ENCODE measurements at places on chromosomes 11 and 22.

- no peak for DNase-seq
Measured at GRCh38 chr11:70404244-70404643, 5.9 kb downstream of the CTTN start.

- DNase-seq = no peak
Measured at GRCh38 chr11:68987211-68987610, 6.4 kb upstream of the MRGPRD start.

GRCh38 chr11:19753451-19754106 lies 40.9 kb downstream of the NAV2 start:
- no peak for DNase-seq

- no peak for DNase-seq
Measured at GRCh38 chr11:67160045-67160444, 41.0 kb downstream of the KDM2A start.

DNA sequence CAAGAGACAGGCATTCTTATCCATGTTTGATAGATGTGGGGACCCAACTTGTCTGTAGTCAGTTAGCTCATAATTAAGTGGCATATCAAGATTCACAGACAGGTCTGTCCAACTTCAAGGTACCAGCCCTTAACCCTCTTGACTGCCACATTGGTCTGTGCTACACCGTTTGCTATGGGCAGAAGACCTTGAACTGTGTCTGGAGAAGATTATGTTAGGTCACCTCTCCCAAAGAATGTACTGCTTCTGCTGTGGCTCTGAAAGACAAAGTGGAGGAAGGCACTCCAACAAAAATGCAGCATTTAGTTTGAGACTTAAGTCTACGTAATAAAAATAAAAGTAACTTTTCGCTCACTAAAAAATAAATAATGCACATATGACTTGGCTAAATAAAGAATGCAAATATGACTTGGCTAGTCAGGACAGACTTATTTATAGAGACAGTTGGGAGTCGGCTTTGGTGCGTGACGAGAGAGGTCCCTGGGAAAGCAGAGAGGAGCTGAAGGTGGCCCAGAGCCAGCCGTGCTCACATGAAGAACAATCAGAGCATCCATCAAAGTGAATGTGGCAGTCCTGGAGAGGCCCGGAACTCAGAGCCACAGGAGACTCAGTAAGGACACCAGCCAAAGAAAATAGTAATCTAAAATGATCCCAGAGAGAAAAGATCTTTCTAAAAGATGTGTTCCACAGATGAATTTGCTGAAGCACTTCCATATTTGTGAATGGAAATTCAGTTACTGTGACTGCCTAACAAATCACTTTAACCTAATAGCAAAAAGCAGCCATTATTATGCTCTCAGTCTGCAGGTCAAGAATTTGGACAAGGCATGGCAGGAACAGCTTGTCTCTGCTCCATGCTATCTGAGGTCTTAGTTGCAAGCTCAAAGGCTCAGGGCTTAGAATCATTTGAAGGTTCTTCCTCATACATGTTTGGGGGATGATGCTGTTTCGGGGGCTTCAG lies 35.0 kb downstream of the CWC15 start:
- no peak for DNase-seq

- DNase-seq = no peak
Measured at GRCh38 chr11:26204101-26204500, 127.8 kb upstream of the ANO3 start.

- no peak for DNase-seq
Measured at GRCh38 chr11:124717786-124718651, 21.7 kb upstream of the NRGN start.

DNA sequence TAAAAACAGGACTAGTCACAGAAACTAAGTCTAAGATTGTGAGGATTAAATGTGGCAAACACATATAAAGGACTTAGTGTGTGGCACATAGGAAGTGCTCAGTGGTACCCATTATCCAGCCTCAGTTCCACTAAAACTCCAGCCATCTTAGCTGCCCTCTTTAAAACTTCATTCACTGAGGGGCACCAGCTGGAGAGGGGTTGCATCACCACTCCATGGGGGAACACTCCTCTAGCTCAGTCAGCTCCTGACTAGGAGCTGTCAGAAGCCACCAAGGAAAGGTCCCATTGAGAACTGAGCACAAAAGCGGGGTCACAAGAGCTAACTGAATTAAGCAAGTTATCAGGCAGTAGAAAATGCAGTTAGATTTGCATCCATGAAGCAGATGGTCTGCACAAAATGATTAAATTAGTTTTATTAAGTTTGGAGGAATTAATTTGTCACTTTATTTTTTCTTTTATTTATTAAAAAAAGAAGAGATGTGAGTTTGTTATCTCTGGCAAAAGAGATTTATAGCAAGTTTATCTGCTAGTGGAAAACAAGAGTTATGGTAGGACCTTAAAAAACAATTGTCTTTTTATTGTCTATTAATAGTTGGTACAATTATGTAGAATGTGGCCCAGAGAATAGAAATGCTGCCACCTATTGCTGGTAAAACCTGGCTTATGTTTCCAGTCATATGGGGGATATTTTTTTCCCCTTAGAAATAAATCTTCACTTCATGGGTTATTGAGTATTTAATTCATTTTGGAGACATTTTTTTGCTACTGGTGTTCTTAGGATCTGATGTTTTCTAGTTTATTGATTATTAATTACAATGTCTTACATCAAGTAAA lies 95.7 kb downstream of the NAV2 start:
- no peak for DNase-seq

- no peak for DNase-seq
Measured at GRCh38 chr11:117300773-117301172, 9.6 kb downstream of the BACE1-AS start.

GRCh38 chr11:92523611-92524010 lies 299.0 kb downstream of the FAT3 start:
- DNase-seq = no peak

DNA sequence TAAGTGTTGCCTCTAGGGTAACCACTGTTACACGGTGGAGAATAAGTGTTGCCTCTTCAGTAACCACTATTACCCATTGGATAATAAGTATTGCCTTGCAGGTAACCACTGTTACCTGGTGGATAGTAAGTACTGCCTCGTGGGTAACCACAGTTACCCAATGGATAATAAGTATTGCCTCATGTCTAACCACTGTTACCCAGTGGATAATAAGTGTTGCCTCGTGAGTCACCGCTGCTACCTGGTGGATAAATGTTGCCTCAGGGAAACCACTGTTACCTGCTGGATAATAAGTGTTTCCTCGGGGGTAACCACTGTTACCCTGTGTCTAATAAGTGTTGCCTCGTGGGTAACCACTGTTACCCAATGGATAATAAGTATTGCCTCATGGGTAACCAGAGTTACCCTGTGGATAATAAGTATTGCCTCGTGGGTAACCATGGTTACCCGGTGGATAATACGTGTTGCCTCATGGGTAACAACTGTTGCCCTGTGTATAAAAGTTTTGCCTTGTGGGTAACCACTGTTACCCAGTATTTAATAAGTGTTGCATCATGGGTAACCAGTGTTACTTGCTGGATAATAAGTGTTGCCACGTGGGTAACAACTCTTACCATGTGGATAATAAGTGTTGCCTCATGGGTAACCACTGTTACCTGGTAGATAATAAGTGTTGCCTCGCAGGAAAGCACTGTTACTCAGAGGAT lies 12.3 kb upstream of the NXPE4 start:
- DNase-seq = no peak

DNA sequence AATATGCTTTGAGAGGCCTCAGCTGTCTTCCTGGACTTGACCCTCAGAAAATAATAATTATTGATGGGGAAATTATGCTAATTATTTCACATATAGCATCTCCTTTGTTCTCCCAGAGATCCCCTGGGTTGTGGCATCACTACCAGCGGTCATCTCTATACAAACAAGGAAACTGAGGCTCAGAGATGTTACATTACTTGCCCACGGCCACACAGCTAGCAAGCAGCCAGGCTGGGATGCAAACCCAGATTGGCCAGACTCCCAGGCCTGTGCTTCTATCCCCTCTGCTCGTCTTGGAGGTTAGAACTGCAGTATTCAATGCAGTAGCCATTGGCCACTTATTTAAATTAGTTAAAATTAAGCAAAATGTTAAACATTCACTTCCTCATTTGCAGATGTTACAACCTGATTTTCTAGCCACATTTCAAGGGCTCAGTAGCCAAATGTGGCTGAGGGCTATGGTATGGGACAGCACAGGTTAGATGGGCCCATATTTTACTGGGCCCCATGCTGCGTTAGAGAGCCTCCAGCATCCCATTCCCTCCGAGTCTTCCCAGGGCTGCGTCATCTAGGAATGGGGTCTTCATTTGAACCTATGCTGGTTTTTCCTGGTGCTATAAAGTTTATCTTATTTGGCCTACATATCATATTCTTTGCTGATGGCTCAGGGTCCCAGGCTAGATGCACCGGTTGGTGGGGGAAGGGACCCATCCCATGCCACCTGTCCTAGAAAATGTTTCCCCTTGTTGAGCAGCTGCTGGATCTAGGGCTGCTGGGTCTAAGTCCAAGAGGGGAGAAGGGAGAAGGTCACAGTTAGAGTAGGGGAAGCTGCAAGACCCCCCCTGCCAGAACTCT lies 2.2 kb downstream of the SLC35C1 start:
- DNase-seq = no peak

- DNase-seq = no peak
Measured at GRCh38 chr22:36244522-36245391, 5.4 kb upstream of the APOL2 start.

- DNase-seq = no peak
Measured at GRCh38 chr11:34243600-34244464, 114.0 kb downstream of the ABTB2 start.

DNA sequence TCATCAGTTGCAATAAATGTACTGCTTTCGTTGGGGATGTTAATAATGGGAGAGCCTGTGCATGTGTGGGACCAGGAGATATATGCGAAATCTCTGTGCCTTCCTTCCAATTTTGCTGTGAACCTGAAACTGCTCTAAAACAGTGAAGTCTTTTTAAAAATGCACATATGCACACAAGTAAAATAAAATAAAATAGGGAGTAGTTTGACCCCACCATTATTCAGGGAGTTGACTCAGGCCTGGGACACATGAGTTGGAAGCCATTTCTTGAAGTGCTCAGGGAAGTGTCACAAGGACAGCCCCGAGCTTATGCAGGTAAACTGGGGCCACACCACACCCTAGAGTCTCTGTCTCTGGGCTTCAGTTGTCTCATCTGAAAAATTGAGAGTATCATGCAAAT lies 183.1 kb upstream of the POU2AF2 start:
- DNase-seq = no peak

DNA sequence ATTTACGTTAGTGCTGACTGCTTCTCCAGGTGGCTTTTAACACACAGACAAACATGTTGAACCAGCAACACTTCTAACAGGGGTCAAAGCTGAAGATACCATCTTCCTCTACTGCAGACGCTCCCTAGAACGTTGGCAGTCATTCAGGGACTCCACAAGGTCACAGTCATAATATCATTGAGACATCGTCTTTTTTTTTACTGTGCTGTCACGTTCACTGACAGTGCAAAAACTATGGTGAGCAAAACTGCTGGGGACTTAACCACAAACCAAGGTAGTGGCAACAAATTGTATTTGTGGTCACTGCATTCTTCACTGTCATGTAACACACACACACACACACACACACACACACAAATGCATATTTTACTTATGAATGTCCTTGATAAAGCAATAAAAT lies 244.9 kb downstream of the CASP12 start:
- DNase-seq = no peak

- no peak for DNase-seq
Measured at GRCh38 chr11:14882196-14882595, 9.8 kb downstream of the CYP2R1 start.

GRCh38 chr11:115272925-115273324 lies 231.3 kb downstream of the CADM1 start:
- DNase-seq = no peak

DNA sequence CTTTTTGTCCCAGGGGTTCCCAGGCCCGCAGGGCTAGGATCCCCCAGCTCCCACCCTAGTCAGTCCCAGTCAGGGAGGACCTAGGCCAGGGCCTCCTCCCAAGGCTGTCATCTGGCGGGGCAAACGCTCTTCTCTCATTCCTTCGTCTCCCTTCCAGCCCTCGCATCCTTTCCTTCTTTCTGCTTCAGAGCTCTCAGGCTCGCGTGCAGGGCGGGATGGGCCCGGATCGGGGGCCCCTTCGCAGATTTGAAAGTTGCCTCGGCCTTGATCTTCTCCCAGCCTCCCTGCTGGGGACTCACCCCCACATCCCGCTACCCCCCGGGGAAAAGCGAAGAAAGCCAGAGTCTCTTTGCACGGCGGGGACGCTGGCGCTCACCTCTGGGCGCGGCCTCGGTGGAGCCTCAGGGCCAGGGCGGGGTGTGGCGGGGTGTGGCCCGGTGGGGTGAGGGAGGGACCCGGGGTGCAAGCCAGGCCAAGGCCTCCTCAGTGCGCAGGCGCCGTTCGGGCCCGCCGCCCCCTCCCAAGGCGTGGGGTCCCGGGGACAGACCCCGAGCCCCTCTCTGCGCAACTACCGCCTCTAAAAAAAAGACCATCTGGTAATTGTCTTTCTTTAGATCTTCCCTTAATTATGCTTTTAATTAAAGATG lies 14.8 kb upstream of the PAX6 start:
- no peak for DNase-seq

GRCh38 chr11:86160541-86161149 lies 83.9 kb upstream of the EED start:
- no peak for DNase-seq

DNA sequence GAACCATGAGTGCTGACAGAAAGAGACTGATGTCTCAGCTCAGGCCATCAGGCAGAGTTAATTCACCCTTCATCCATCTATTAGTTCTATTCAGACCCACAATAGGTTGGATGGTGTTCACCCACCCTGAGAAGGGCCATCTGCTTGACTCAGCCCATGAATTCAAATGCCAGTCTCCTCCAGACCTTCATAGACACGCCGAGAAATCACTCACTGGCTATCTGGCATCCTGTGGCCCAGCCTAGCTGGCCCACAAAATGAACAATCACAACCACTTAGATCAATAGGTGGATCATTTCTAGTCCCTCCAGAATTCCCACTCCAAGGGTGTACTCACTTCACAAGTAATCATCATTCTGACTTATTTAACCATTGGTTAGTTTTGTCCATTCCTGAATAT lies 58.2 kb downstream of the MYEOV start:
- no peak for DNase-seq

DNA sequence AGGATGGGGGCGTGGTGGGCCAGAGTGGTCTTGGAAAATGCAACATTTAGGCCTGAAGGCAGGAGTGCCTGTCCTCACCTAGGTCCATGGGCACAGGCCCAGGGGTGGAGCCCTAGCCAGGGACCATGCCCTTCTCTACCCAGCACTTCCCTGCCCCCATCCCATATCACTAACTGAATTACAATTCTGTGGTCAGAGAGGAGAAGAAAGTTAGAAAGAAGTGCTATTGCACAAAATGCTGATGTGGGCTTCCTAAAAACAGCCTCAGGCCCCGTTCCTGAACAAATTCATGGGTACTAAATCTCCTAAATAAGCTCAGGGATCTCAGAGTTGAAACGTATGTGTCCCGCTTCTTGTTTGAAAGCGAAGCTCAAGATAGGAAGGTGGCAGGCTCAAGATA lies 3.5 kb upstream of the ASRGL1 start:
- DNase-seq = no peak

DNA sequence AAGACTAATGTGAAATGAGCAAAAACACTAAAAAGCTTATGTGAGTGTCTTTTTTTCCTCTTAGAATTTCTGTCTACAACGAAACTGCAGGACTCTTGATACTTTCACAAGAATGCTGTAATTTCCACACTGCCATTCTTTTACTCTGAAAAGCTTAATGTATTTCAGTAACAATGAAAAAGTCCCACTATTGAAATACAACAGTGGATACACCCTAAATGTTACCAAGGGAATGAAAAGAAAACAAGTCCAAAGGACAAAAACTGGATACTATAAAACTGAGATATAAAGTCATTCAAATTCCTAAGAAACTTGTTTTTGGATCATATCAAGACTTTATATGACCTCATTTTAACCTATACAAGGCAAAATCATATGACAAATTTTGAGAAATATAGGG lies 77.4 kb downstream of the SOX6 start:
- DNase-seq = no peak
